ENCODE measurements at places on chromosomes 3 and 15. TPM values are rescaled to one million over a fixed set of nuclear protein-coding genes. Genes with fewer than 3 reads are reported as not detected.

PARP15 gene
- 0.49 TPM for total RNA-seq

SLC22A14 gene
- total RNA-seq: 0.25 TPM

COL6A5 gene
- under 0.01 TPM for total RNA-seq

MCTP2 gene
- total RNA-seq: 0.74 TPM

TGFBR2 gene
- 6.4 TPM for total RNA-seq

GAP43 gene
- total RNA-seq: 188 TPM
